ENCODE measurements at places on chromosomes 6 and 20. TPM values are rescaled to one million over a fixed set of nuclear protein-coding genes. Genes with fewer than 3 reads are reported as not detected.

The BCAS1 gene
- total RNA-seq, result not detected

DNA sequence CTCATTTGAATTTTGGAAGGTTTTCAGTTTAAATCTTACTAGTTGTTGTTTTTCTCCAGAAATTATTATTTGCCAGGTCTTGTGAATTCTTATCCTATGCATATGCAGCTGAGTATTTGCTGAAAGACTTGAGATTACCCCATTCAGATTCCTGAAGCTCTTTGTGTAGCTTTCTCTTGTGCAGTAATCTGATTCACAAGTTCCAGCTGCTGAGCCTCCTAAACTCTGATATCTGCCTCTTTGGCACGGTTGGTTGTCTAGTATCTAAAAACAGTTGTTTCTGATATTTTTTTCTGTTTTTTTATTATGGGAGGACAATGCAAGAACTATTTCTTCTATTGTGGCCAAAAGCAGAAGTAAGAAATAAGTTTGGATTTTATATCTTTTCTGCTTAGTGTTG, 863.9 kb upstream of the MANEA start:
- no peaks in the 10 kb centered on the region for H3K27me3 ChIP-seq
- H3K4me1 ChIP-seq, result no peaks in the 10 kb centered on the region
- H3K4me3 ChIP-seq, result no peak overlapping the region

The CDH22 gene
- 4.4 TPM for total RNA-seq

GRCh38 chr6:33198853-33199436, 1.5 kb downstream of the RXRB start:
- no peaks in the 10 kb centered on the region for H3K4me1 ChIP-seq
- H3K27ac ChIP-seq, result peak overlapping the region; percentile 94
- H3K36me3 ChIP-seq, result peaks cover 53% of the 10 kb centered on the region
- no peak for DNase-seq
